ENCODE measurements at places on chromosomes 3 and 15.

GRCh38 chr15:36682101-36682500 lies 102.7 kb downstream of the CDIN1 start:
- DNase-seq, result no peak

GRCh38 chr3:197846491-197846890 lies 55.4 kb downstream of the LRCH3 start:
- DNase-seq, result no peak

GRCh38 chr15:63022663-63023062 lies 19.9 kb upstream of the TPM1 start:
- DNase-seq, result no peak

GRCh38 chr3:157865352-157866000 lies 240.7 kb downstream of the SHOX2 start:
- DNase-seq, result no peak

- DNase-seq, result no peak
Observed at GRCh38 chr3:141147657-141148056, 84.0 kb upstream of the PXYLP1 start.

DNA sequence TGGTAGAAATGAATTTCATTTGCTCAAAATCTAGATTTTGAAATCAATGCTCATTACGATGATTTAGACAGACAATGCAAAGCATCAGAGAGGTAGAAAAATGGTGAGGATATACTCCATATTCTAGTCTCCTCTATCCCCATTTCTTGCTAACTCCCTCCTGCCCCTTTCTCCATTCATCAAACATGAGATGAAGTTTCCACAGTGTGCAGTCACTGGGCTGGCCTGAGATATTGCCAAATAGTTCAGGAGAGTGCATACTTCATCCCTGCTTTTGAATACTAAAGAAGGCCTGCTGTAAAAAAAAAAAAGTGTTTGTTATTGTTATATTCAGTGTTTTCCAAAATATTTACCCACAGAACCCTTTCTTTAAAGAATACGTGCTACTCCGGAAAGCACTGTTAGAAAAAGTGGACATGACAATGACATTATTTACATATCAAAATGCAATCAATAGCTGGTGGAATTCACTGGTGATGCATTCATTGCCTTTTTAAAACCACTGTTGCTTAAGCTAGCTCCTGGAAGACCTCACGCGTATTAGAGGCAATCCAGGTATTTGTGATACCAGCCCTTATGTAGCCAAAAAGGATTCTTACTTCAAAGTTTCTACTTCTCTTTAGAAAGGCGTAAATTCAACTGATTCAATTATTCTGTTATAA lies 247.6 kb upstream of the SOX2 start:
- no peak for DNase-seq

GRCh38 chr15:45702041-45702440 lies 67.2 kb downstream of the SQOR start:
- DNase-seq, result no peak

DNA sequence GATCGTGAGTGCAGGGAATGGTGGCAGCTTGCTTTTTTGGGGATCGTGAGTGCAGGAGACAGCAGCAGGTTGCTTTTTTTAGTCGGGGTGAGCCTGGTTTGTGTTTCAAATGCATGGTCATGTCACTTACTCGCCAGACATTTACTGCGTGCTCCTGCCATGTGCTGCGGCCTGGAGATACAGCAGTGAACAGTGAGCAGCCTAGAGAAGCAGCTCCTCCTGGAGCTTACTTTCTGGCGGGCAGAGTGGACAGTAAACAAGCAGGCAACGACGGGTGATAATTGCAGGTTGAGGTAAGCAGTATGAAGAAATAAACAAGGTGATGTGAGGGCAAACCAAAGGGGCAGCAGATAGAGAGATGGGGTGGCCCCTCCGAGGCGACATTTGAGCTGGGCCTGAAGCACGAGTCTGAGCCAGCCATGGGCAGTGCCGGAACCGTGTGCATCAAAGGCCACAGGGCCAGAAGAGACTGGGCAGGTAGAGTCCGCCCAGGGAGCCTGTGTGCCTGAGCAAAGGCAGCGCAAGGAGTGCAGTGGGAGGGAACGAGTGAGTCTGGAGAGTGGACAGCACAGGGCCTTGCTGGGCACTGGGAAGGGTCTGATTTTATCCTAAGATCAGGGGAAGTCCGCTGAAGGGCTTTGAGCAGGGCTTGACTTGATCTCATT lies 57.3 kb upstream of the RASA2 start:
- no peak for DNase-seq

DNA sequence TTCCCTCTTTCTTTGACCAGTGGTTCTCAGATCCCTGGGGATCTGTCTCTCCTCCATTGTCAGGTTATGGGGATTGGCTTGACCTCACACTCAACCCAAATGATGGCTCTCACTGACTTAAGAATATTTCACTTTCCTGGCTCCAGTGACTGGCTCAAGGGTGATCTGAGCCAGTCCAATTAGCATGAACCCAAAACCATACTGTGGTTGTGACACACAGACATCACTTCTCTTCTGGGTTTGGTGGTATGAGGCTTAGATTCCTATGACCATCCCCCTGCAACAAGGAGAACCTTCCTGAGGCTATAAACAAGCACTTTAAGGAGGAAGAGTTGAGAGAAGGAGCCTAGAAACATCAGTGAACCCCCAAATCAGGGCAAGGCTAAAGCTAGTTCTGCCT lies 85.8 kb downstream of the KCNAB1 start:
- no peak for DNase-seq

DNA sequence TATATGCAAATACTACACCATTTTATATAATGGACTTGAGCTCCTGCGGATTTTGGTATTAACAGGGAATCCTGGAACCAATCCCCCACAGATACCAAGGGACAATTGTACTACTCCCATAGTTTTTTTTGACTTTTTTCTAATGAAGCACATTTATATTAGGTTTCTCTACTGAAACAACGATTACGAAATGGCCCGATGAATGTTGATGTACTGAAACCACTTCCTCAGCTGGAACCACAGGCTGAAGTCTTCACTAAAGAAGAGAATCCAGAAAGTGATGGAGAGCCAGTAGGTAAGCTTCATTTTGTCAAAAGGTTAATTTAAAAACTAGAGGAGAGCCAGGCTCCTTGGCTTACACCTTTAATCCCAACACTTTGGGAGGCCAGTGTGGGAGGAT lies 121.5 kb upstream of the LRRFIP2 start:
- DNase-seq, result no peak

DNA sequence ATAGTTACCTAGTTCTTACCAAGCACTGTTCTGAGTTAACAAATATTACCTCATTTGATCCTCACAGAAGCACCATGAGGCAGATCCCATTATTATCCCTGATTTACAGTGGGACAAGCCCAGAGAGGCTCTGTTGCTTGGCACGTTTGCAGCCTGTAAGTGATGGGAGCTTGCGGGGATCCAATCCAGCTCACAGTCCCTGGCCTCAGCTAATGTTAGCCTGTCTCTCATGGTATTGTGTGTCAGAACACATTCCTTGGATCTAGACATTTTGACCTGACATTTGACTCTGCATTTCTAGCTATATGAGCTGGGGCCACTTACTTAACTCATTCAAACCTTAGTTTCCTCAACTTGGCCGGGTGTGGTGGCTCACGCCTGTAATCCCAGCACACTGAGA lies 246.9 kb upstream of the LRTM1 start:
- DNase-seq, result no peak

DNA sequence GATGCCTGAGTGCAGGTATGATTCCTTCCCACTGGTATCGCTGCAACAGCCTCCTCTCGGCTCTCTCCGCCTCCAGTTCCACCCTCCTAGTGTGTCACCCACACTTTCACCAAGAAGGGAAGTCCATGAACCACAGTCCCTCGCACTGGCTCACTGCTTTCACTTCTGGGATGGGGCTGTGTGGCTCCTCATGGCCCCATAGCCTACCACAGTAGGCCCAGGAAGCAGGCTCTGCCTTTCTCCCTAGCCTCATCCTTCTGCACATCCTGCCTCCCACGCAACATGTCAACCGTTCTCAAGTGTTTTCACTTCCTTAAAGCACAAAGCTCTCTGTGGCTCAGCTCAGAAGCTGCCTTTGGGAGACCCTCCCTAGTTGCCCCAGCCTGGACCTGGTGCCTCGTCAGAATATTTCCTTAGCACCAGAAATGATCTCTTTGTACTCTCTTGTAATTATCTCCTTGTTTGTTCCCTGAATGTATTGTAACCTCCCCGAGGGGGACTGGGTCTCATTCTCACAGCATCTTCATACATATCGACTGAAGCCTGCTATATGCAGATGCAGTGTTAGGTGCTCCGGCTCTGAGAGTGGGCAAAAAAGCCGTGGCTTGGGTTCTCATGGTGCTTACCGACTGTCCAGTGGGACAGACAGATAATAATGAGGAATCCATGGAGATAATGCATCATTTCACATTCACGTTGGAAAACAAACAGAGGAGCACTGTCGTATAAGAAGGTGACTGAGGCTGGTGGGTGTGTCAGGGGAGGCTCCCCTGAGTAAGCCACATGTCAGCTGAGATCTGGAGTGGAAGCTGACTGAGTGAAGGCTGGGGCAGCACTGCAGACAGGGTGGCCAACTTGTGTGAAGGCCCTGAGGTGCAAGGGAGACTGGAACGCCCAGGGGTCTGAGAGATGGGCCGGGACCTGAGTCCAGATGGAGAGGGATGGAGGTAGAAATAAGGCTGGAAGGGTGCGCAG lies 107.1 kb downstream of the DGKG start:
- no peak for DNase-seq

- no peak for DNase-seq
Observed at GRCh38 chr15:69824075-69824876, 273.4 kb downstream of the TLE3 start.

- DNase-seq, result no peak
Observed at GRCh38 chr3:146637871-146638270, 32.7 kb upstream of the PLSCR5 start.

- no peak for DNase-seq
Observed at GRCh38 chr15:61336026-61336638, 107.0 kb upstream of the RORA start.

GRCh38 chr15:64774629-64775493 lies 528 bp downstream of the RBPMS2 start:
- DNase-seq, result no peak

DNA sequence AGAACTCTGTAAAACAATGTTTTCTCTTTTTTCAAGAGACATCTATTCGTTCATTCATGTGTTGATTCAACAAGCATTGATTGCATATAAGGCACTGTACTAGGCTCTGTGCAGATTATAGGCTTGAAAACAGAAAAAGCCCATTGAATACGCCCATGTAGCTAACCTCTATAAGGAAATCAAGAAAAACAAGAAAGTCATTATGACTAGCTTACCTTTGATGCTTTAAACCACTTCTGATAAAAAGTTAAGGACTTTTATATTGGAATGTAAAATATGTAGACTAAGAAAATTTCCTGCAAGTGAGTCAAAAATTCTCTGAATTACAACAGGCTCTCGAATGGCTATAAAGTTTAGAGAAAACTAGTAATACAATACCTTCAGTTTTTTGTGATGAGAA lies 92.5 kb downstream of the BDH1 start:
- DNase-seq, result no peak

GRCh38 chr3:105354429-105354828 lies 12.3 kb upstream of the ALCAM start:
- no peak for DNase-seq

DNA sequence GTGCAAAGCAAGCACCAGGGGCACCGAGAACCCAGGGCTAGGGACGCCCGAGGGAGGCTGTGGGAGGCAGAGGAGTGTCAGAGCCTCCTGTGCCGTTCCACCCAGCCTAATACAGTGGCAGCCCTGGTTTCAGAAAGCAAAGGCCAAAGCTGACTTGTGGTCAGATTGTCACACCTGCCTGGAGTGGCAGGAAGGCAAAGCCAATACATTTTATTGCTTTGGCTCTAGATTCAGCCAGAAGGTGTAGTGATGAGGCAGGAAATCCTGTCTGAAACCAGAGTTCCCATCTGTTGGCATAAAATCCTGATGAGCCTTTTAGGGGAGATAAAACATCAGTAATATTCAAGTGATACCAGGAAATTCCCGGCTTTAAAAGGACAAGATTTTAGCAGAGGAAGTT lies 168.3 kb downstream of the SLCO3A1 start:
- no peak for DNase-seq

GRCh38 chr3:171986176-171986575 lies 53.2 kb upstream of the FNDC3B start:
- no peak for DNase-seq

GRCh38 chr3:80696280-80696679 lies 928.5 kb upstream of the ROBO1 start:
- no peak for DNase-seq

GRCh38 chr3:24062916-24063315 lies 117.8 kb downstream of the NR1D2 start:
- no peak for DNase-seq

GRCh38 chr15:68786753-68787152 lies 33.9 kb downstream of the ANP32A start:
- DNase-seq, result no peak

DNA sequence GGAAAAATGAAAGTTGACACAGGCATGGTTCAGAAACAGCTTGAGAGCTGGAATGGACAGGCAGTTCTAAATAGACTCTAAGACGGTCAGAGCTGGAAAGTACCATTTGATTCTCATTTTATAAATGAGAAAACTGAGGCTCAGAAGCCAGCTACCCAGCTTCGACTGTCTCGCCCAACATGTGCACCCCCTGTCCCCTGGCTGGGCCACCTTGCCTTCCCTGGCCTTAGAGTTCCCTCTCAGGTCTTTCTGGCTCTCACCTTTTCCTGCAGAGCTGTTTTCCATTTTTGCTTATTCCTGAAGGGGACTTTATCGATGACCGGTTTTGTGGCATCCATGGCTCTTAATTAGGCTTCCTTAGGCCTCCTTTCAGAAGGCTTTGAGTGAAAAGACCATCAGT lies 17.3 kb upstream of the DOCK3 start:
- no peak for DNase-seq

- DNase-seq, result no peak
Observed at GRCh38 chr3:111246967-111247760, 175.5 kb downstream of the NECTIN3 start.

- DNase-seq, result no peak
Observed at GRCh38 chr15:25392806-25393205, 46.0 kb downstream of the UBE3A start.

GRCh38 chr3:124363476-124363875 lies 366.8 kb upstream of the UMPS start:
- no peak for DNase-seq

- no peak for DNase-seq
Observed at GRCh38 chr3:128366136-128366535, 100.6 kb downstream of the DNAJB8 start.

DNA sequence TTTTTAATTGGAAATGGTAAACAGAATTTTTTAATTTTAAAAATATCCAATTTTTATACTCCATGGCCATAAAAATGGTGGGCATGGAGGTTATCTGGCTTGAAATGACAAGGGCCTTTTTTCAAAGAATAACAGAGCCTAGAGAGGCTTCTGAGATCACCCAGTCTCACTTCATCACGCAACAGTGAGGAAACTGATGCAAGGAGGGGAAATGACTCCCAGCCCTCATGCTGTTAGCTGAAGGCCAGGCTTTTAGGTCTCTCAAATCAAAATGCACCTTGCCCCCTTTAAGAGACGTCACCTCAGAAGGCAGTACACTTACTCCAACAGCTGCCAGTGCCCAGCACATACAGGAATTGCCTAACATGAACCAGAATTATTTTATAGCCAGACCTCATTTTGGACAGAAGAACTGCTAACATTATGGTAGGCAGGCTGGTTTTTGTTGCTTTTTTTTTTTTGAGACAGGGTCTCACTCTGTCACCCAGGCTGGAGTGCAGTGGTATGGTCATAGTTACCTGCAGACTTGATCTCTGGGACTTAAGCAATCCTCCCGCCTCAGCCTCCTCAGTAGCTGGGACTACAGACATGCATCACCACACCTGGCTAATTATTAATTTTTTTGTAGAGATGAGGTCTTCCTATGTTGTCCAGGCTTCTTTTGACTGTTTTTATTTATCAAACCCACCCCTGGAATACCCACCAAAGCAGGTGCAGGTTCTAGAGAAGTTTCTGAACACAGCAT lies 9.1 kb downstream of the RAB43 start:
- DNase-seq, result no peak

Data from left hindlimb (tissue), 1 donor.